Suppressor macrophage treated with lipopolysaccharide for 4 hours (primary cell): ENCODE measurements at places on chromosomes 5 and 9.

DNA sequence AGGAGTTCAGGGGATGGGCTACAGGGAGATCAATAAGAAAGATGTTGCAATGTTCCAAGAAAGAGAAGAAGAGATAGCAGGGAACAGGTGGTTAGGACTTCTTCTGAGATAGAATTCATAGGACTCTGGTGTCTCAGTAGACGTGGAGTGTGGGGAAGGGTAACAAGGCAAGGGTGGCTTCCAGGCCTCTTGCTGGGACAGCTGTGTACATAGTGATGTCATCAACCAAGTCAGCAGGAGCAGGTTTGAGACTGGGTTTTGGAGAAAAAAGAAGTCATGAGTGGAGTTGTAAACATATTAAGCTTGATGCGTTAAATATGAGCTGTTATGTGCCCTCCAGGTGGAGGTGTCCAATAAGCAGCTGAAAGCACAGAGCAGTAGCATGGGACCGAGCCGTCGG, 211.8 kb upstream of the RASEF start:
- no peak for DNase-seq

- peak; percentile 93 for DNase-seq
These were observed at the start of gene RAB3C for GRCh38 chr5:58582803-58583491. RAB3C (plus strand) TSS chr5:58583075; CDS start chr5:58583209, 134 bp downstream.

- DNase-seq, result no peak
These were observed 179.6 kb upstream of the GLRA1 start for GRCh38 chr5:152104211-152104610.

DNA sequence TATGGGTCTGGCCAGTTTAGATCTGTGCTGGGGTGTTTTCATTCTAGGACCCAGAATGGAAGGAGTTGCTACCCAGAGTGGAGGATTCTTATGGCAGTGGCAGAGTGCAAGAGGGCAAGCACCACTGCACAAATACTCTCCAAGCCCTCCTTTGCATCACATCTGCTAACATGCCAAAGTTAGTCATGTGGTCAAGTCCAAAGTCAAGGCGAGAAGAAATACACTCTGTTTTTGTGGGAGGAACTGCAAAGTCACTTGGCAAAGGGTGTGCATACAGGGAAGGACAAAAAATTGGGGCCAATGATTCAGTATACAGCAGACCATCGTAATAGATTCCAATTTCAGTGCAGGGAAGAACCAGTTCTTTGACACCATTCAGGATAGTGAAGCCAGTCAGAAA, 43.9 kb upstream of the HMGCS1 start:
- DNase-seq, result no peak

- DNase-seq, result no peak
These were observed 22.2 kb downstream of the TTLL11 start for GRCh38 chr9:122070728-122071515.

GRCh38 chr5:84589926-84590325, 205.2 kb upstream of the EDIL3 start:
- no peak for DNase-seq

DNA sequence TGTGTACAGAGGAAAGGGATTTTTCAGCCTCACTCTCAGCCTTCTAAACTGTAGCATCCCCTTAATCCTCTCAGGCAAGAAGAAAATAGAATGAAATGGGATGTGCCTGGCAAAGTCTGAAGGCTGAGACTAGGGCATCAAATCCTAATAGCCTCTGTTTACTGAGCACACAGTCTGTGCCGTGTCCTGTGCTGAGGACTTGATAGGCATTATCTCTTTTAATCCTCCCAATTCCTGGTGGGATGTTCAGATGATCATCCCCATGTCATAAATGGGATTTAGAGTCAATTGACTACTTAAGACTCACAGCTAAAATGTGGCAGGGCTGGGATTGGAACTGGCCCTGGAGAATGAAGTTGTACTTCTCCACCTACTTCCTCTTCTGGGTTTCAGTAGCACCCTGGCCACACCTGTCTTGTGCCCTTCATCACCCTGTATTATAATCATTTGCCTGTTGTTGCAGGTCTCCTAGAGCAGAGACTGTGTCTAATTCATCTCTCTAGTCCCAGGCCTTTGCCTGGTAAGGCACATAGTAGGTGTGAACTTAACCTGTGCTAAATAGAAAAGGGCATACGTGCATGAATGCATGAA, 81.0 kb downstream of the WWC1 start:
- DNase-seq, result no peak

- peak; percentile 49 for DNase-seq
These were observed 4.6 kb downstream of the NRG2 start for GRCh38 chr5:140038373-140038957.

GRCh38 chr5:53568871-53569270, 8.4 kb downstream of the NDUFS4 start:
- DNase-seq, result no peak

DNA sequence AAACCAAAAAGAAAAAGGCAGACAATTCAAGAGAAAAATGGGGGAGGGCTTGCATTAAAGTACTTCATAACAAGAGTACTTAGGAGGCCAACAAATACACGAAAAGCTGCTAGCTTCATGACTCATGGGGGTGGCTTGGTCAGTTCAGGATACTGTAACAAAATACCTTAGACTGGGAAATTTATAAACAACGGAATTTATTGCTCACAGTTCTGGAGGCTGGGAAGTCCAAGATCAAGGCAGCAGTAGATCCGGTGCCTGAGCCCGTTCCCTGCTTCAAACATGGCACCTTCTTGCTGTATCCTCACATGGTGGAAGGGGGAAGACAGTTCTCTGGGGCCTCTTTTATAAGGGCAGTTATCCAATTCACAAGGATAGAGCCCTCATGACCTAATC, 111.4 kb downstream of the C9orf50 start:
- no peak for DNase-seq

GRCh38 chr5:67453111-67453905, 256.7 kb upstream of the CD180 start:
- peak; percentile 15 for DNase-seq

DNA sequence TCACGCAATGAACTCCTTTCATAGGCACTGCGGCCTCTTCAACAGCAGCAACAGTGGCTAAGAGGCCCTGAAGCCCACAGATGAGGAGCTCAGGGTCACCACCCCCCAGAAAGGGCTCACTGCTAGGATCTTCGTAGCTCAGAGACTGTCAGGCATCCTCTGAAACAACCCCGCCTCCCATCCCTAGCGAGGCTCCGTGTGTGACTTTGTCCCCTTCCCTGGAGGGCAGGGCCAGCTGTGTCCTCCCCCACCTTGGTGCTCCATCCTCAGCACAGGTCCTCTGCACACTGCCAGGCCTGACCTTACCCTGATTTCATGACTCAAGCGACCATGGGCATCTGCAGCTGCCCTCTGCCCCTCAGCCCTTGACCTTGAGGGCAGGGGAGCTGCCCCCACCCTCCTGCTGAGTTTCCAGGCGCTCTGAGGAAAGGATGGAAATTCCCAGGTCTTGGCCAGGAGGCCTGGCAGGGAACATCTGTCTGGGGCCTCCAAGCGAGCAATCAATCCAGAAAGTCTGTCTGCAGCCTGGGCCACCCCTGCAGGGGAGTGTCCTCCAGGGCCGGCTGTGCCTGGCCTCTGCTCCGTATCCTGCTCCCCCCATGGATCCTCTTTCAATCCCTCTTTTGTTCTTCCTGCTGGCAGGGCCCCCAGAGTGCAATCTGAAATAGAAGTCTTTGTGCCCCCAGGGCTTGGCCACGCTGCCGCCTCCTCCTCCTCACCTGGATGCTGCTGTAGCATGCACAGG, 6.8 kb upstream of the IRX4 start:
- DNase-seq, result no peak
